ENCODE measurements at places on chromosomes 5 and 9.
A peak's percentile ranks its signal among the peaks of the same experiment; 100 is the strongest.

GRCh38 chr9:19231126-19231903 lies 822 bp downstream of the DENND4C start:
- no peak for DNase-seq

DNA sequence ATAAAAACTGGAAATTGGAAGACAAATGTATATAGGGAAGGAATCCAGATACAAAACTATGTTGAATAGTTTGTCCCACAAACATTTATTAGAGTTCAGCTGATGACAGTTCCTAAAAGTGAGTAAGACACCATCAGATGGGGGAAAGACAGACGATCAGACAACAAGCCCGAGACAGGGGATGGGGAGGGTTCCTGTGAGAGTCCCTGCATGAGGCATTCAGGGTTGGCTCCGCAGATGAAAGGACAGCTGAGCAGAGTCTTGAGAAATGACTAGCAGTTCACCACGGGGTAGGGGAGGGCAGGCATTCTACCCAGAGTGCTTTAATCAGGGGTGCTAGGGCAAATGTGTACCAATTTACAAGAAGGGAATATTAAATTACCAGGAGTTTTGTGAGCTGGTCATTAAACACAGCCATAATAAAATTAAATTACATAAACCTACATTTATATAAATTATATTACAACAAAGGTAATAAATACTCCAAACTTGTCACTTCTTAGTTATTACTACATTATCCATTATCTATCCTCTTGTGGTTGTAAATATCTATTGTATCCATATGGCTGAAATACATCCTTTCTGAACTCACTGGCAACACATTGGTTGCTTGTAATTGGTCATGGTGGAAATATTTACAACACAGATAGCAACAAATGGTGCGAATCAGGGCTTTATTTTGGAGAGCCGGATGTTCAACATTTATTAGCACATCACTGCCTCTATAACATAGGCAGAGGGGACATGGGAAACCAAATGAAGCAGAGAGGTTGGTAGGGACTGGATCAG lies 27.8 kb downstream of the TNFSF15 start:
- DNase-seq, result peak; percentile 49

DNA sequence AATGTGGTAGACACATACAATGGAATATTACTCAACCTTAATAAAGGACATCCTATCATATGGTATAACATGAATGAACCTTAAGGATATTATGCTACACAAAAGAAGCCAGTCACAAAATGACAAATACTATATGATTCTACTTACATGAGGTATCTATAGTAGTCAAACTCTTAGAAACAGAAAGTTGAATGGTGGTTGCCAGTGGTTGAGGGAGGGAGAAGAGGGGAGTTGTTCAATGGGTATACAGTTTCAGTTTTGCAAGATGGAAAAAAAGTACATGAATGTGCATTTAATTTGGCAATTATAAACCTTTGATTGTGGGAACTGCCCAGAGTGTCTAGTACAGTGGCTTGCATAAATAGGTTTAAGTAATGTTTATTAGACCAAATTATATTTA lies 473.3 kb upstream of the ZNF608 start:
- no peak for DNase-seq

GRCh38 chr5:115979201-115980041 lies 17.1 kb downstream of the LVRN start:
- no peak for DNase-seq

DNA sequence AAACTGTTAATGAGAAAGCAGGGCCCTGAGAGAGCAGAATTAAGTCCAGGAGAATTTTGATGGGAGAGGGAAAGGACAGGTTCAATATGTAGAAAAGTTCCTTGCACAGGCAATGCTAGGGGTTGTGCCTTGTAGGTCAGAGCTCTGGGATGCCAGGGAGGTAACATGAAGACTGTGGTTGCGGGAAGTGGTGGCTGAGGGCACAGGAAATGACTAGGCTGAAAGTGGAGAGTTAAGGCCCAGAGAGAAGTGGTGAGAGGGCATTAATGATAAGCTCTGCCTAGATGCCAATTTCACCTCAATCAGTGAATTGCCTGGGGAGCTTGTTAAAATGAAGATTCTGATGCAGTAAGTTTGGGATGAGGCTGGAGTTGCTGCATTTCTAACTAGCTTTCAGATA lies 31.5 kb upstream of the PPP3R2 start:
- DNase-seq, result no peak

DNA sequence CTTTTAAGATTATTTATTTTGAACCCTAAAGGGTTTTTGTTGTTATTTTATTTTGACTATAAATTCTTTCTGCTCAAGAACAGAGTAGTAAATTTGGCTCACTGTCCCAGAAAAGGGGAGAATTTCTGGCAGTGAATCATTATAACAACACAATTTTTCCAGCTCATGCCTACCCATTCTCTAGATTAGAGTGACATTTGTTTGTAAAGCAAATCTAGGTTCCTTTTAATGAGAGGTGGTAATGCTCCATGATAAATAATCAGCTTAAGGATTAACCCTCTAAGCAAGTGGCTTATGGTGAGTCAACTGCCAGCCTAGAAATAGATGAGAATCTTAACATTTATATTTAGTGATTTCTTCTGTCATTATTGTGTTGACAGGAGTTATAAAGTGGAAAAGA lies 409.2 kb downstream of the NFIB start:
- no peak for DNase-seq

DNA sequence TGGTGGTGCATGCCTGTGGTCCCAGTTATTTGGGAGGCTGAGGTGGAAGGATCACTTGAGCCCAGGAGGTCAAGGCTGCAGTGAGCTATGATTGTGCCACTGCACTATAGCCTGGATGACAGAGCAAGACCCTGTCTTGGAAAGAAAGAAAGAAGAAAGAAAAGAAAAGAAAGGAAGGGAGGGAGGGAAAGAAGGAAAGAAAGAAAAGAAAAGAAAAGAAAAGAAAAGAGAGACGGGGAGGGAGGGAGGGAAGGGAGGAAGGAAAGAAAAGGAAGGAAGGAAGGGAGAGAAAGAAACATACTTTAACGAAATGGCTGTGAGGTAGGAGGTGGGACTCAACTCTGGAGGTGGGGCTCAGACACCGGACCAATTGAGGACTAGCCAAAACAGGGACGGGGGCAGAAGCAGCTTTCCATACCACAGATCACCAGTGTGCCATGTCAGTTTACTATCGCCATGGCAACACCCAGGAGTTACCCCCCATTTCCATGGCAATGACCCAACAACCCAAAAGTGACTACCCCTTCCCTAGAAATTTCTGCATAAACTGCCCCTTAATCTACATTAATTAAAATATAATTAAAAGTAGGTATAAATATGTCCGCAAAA lies 21.3 kb downstream of the PTGES start:
- no peak for DNase-seq

DNA sequence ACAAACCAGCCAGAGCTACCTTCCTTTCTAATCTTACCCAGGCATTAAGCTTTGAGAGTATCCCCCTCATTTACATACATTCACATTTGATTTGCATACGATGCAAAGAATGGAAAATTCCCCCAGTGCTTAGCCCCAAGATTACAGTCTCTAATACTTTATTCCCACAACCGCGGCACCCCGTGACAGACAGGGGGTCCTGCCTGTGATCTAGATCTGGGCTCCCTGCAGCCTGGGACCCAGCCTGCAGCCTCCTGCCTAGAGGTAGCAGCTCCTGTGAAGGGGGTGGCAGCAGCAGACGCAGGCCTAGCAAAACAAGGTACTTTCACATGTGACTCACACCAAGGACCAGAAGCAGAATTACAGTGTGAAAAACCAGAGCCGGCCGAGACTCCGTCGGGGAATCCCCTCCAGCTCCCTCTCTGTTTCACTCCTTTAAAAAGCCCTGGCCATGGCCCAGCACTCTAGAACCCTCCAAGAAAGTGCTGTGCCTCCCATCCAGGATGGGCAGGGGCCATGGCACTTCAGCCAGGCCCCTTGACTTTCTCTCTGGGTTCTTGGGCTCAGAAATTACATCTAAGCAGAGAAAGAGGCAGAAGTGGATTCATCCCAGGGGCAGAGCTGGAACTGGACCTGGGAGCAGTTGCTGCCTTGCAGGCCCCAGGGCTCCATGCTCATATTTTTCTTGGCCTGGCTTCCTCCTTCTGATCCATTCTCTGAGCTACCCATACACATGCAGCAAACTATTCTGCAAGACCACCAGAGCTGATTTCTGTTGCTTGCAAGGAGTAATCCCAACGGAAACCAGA lies 14.0 kb upstream of the TCF7 start:
- DNase-seq, result peak; percentile 85

GRCh38 chr5:38157024-38157423 lies 101.3 kb upstream of the EGFLAM start:
- no peak for DNase-seq

DNA sequence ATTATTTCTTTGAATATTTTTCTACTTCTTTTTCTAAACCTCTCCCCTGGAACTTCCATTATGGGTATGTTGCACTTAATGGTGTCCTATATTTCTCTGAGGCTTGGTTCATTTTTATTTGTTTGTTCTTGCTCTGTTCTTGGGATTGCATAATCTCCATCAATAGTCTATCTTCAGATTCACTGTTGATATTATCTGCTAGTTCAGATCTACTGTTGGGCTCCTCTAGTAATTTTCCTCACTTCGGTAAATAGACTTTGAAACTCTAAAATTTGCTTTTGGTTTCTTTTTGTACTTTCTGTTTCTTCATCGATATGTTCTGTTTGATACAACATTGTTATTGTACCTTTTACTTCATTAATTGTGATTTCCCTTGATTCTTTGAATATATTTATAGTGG lies 76.3 kb downstream of the MTREX start:
- DNase-seq, result no peak

DNA sequence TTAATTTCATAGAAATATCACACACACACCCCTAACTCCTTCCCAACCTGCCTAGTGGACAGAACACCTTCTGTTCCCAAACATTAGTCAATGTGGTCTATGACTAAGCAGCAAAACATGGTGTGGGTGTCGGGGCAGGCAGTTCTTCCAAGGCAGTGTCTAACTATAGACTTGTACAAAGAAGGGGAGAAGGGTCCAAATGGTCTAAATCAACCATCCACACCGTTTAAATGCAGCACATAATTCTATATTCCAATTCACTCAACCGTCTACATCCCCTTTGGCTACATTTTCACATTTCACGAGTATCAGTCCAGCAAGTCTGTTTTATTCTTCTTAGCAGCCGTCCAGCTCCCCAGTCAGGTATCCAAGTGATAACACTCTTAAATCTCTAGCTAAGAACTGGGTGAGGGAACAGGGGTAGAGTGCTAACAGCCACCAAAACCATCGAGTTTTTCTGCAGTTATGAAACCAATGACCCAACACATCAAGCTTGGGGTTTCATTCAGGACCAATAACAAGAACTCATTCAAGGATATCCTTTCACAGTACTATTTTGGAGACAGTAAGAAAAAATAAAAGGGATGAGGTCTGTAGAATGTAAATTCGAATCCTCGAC lies 3.3 kb downstream of the ZNF608 start:
- DNase-seq, result no peak

DNA sequence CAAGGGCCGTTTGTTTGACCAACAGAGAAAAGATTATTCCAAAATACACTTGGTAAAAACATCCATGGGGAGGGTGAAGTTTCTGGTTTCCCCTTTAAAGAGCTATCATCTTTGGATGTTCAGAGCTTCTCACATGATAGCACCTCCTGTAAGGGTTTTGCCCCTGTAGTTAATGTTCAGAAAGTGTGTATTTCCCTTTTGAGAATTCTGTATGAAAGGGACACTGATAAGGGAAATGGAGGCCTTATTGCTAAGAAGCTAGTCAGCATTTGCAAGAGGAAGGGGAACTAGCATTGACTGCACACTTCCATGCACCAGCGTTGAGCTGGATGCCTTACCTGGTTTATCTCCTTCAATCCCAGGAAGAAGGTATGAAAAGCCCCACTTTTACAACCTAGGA lies 31.5 kb upstream of the C5orf58 start:
- no peak for DNase-seq

DNA sequence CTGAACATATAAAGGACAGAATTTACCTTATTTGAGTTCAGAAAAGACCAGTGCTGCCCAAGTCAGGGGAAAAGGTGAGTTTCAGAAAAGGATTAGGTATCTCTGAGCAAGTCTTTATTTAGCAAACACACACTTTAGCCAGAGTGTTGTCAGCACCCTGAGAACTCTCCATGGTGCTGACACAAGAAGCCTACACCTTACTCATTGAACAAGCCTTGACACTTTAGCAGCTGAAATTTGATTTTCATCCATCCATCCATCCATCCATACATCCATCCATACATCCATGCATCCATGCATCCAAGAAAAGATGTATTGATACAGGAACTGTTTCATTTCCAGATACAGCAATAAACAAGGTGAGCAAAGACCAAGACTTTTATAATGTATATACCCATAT lies 311.2 kb downstream of the TRIM32 start:
- DNase-seq, result no peak

- DNase-seq, result no peak
Observed at GRCh38 chr5:14185326-14186058, 42.4 kb downstream of the TRIO start.

- no peak for DNase-seq
Observed at GRCh38 chr9:132141344-132141947, 20.4 kb upstream of the NTNG2 start.
